Right lung (tissue), 10 donors: ENCODE measurements at places on chromosomes 2 and 18. TPM values are rescaled to one million over a fixed set of nuclear protein-coding genes. Genes with fewer than 3 reads are reported as not detected.

The MAP2 gene
- 12.9 TPM for polyA plus RNA-seq

The COLEC12 gene
- 119 TPM for polyA plus RNA-seq

The SEPTIN10 gene
- 136 TPM for polyA plus RNA-seq

The WNT10A gene
- 0.36 TPM for polyA plus RNA-seq

The PLGLB1 gene
- polyA plus RNA-seq, result 14.4 TPM

- no peak for DNase-seq
Measured at GRCh38 chr2:18474700-18475099, 85.8 kb downstream of the RDH14 start.

GRCh38 chr18:28846958-28847357 lies 670.0 kb upstream of the CDH2 start:
- DNase-seq, result no peak

- DNase-seq, result no peak
Measured at GRCh38 chr2:98822301-98823164, 91.6 kb upstream of the MGAT4A start.

DNA sequence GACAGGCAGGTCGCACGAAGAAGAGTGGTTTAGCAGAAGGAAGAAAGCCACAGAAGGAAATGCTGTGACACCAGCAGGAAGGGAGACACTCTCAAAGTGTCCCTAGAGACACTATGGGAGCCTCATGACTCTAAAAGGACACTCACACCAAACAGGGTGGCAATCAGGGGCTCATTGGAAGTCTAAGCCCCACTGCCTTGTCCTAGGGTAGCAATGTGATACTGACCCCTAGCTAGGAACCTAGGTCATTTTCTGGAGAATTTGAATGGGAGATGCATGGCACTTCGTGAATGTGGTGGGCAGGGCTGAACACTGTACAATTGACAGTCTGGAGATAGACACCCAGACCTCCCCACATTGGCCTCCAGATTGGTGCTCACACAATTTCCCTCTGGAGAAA lies 385.0 kb downstream of the EIPR1 start:
- no peak for DNase-seq

DNA sequence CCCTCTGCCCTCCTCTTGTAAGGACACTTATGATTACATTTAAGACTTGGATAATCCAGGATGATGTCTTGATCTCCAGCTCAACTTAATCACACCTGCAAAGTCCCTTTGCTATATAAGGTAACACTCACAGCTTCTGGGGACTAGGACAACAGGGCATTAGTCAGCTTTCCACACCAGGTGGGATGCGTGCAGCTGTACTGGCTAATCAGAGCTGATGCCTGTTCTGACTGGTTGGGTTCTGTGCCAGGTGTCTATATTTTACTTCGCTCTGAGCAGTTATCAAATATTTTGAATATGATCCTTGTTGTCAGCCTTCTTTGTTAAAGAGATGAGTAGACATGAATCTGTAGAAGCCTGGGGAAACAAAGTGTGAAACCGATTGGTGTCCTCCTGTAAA lies 115.5 kb upstream of the ATP8B1 start:
- DNase-seq, result no peak

DNA sequence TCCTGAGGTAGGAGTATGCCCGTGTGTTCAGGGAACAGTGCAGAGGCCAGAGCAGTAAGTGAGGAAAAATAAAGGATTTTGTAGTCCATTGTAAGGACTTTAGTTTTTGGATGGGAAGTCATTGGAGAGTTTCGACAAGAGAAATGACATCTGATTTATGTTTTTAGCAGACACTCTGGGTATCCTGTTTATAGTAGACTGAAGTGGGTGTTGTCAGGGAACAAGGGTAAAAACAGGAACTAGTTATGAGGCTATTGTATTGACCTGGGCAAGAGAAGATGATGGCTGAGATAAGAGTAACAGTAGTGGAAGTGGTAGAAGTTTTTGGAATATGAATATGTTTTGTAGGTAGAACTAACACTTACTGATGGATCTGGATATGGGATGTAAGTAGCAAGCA lies 59.8 kb downstream of the GTF2A1L start:
- DNase-seq, result no peak
